ENCODE measurements at places on chromosomes 6 and 20. TPM values are rescaled to one million over a fixed set of nuclear protein-coding genes. Genes with fewer than 3 reads are reported as not detected.

GRCh38 chr6:114816678-114817077 is 473.9 kb upstream of the HS3ST5 start:
- DNase-seq, result no peak

GRCh38 chr6:53581856-53582255 is 37.0 kb upstream of the GCLC start:
- no peak for DNase-seq

- DNase-seq, result no peak
These were observed 46.4 kb downstream of the EBF4 start for GRCh38 chr20:2739042-2739398.

- DNase-seq, result no peak
These were observed 37.7 kb downstream of the FOXO3 start for GRCh38 chr6:108598305-108598863.

GRCh38 chr20:45444050-45444449 is 25.5 kb upstream of the WFDC2 start:
- DNase-seq, result peak; percentile 34

GRCh38 chr6:112015725-112016124 is 38.2 kb upstream of the CCN6 start:
- no peak for DNase-seq

DNA sequence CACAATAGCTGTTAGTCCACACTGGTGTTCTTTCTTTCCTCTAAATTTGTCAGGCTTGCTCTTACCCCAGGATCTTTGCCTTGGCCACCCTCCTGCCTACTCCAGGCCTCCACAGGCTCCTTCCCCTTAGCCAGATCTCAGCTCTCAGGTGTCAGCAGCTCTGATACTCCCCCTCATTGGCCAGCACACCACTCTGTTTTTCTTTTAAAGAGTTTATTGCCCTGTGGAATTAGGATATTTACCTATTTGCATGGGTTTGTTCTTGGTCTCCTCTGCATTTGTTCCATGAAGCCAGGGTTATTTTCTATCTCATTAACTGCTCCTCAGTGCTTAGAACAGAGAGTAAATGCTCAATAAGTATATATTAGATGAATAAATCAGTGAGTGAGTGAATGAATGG is 36.8 kb downstream of the GCNT2 start:
- no peak for DNase-seq

Gene CTCFL
- total RNA-seq, result not detected

Gene MLIP
- not detected for total RNA-seq

Gene DAAM2
- not detected for total RNA-seq

- no peak for DNase-seq
These were observed 224.8 kb upstream of the JAG1 start for GRCh38 chr20:10898552-10898951.

DNA sequence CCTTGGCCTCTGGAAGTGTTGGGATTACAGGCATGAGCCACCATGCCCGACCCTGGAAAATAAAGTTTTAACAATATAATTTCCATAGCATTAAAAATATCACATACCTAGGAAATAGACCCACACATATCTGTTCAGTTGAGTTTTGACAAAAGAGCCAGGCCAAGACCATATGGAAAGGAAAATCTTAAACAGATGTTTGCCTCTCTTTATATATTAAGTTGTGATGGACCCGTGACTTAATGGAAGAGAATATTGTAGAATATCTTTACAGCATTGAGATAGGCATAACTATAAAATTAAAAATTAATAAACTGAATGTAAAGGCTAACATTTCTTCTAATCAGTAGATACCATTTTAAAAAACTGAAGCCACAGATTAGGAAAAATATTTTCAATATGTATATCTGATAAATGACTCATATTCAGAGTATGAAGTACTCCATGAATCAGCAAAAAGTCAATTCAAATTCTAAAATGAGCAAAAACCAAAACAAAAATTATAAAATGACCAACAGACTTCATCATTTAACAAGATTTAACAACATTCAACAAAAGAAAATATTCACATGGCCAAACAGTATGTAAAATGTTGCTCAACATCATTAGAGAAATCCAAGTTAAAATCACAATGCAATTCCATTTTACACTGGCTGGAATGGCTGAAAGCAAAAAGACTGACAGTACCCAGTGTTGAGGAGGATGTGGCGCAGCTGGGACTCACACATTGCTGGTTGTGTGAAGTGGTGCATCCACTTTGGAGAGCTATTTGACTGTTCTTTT is 43.3 kb downstream of the GTF2H5 start:
- DNase-seq, result no peak

DNA sequence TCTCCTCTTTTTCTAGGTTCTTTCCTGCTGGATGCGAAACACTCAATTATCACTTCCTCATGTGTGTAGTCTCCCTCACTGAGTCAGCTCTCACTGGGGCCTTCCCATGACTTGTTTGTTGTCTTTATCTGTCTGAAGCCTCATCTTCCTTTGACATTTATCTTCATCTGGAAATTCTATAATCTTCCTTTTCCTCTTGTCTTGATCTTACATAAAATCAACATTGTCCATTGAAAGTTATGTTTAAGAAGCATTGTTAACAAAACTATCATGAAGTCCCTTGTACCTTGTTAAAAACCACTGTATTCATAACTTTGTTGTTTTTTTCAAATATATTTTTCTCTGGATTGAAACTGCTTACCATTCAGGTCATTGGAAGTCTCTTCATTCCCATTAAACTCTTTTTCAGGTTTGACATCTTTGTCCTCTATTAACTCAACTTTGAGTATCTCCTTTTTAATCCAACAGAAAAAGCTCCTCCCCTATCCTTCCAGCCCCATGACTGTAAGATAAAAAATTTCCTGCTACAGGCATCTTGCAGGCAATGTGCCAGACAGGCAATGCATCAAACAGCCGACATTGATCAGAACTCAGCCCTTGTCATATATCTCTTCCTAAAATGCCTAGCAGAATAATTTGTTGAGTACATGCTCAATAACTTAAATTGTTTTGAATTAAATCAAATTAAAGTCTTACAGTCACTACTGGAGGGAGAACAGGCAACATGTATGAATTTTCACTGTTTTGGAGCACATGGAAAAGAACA is 34.8 kb downstream of the MYLIP start:
- no peak for DNase-seq

DNA sequence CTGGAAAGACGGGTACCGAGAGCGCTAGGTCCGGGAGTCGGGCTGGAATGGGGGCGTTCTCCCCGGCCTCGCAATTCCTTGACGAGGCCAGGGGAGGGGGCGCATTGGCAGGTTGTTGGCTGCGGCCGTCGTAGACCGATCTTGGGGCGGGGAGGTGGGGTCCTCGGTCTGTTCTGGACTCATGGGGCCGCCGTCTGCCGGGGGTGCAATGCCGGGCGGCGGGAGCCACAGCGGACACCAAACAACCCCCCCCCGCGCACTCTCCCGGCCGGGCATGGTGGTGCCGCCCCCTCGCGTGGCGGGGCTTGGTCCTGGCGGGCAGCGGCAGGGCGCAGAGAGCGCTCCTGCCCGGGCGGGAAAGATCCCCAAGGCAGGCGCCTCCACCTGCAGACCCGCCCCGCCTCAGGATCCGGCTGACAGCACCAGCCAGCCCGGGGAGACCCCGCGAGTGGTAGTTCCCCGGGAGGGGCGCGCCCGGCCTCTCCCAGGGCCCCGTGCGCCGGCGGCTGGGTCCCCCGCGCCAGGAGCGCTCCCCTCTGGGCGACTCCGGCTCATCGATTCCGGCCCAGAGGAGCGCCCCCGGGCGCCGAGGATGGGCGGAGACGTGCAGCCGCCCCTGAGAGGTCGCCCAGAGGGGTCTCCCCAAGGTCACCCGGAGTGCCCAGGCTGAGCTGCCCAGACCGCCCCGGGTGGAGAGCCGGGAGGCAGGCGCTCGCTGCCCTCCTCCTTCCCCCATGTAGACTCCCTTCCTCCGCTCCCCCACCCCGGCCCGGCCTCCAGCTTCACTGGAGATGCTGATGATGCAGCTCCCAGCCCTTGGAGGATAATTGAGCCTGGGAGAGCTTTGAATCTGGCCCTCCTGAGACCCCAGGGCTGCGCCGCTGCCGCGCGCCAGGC is 709 bp downstream of the PPP1R16B start:
- DNase-seq, result peak; percentile 46

DNA sequence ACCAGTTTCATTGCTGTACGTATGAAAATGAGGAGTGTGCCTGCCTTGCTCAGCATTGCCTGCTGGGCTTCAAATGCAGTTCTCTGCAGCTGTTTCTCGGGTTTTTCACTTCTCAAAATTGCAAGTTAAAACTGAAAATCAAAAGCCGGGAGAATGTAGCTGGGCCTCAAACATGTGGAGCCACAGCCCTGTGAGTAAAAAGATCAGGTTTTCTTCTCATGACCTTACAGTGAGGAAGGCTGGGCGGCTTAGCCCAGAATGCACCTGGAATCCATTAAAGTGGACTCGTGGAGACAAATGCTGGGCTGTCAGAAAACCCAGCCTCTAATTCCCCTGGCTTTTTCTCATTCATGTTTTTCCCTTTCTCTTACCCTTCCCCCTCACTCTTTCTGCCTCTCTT is 34.4 kb downstream of the DSE start:
- no peak for DNase-seq

GRCh38 chr20:10034717-10035571 is at the start of gene ANKEF1:
ANKEF1 (plus strand) TSS chr20:10034987; CDS start chr20:10038302, 3,315 bp downstream.
- peak; percentile 77 for DNase-seq

GRCh38 chr6:131548441-131548840 is 24.6 kb upstream of the ARG1 start:
- no peak for DNase-seq

DNA sequence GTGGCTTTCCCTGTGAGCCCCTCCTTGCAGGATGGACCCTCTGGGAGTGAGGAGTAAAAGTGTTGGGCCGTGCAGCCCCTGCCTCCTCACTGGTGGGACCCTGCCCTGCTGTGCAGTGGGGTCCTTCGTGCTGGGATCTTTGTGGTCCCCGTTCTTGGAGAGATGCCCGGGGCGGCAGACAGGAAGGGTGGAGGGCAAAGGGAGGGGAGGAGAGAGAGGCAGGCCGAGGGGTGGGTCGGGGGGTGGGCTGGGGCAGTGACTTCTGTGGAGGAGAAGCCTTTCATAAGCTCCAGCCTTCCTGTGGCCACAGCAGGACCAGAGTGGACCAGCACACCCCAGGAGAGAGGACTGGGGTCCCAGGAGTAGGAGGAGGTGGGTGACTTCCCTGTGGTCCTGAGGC is at the start of gene COL20A1:
COL20A1 (plus strand) TSS at position 283 of the 400 bp plus-strand sequence. CDS start 1,922 bp downstream, outside the sequence.
- no peak for DNase-seq

GRCh38 chr6:135600931-135601330 is 103.4 kb upstream of the AHI1 start:
- DNase-seq, result no peak

Gene FAM209B
- 3.2 TPM for total RNA-seq

DNA sequence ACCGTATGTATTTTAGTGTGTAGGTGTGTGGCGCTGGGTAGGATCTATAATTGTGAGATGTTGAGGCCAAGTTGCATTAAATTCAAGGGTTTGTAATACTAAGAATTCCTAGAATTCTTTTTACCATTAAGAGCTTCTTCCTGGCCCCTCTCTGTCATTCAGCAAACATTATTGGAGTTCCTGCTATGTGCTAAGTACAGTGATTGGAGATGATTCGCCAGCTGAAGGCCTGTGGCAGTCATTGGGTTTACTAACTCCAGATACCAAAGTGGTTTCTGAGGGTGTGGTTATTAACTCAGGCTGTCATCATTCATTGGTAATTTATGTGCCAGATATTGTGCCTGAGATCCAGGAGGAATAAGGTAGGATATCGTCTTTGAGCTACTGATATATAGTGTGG is 167.1 kb downstream of the LAMA2 start:
- no peak for DNase-seq

Gene ZNF831
- total RNA-seq, result 29.7 TPM

Gene TMEM244
- 0.53 TPM for total RNA-seq

DNA sequence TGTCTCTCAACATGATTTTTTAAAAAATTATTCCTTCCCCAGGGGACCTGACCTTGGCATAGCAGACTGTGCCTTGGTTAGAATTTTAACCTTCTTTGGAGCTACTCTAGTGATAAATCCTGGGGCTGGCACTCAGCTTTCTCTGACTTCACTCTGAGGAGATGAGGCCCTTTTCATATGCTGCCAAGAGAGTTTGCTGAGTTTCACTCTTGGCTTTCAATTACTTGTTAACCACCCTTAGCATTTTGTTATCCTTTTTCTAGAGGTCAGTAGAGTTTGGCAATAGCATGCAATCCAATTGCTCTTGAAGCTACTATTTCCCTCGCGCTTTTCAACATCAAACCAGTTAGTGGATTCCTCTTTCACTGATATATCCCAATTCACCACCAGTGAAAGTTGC is 920.3 kb downstream of the EYS start:
- no peak for DNase-seq

Gene FAM83C
- not detected for total RNA-seq

GRCh38 chr6:24228123-24228522 is 102.1 kb downstream of the NRSN1 start:
- DNase-seq, result no peak

DNA sequence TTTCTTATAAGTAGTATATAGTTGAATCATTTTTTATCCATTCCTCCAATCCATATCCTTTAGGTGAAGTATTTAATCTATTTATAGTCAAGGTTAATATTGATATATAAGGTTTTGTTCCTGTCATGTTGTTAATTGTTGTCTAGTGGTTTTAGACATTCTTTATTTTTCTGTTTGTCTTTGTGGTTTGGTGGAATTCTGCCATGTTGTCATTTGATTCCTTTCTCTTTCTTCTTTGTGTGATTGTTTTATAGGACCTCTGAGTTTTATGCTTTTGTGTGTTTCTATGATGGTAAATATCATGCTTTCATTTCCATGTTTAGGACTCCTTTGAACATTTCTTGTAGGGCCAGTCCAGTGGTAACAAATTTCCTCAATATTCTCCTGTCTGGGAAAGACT is 450.3 kb upstream of the BTBD3 start:
- DNase-seq, result no peak

DNA sequence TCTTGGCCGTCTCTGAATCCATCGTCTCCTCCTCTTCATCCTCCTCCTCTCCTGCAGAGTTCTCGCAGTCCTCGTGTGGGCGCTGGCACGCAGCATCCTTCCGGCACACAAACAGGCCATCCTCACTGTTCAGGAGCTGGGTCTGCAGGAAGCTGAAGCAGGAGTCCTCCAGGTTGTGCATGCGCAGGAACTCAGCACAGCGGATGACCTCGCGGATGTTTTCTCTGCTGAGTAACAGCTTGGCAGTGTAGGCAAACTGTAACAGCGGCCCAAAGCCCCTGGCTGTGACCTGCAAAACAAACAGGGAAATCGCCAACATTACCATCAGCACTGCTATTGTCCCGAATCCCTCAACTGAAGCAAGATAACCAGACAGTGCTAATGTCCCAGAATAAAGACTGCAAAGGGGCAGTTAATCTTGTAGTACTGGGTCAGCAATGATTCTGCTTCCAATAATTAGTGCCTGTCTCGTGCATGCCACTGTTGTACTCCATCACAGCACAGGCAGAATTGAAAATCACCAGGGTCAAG is 57.4 kb downstream of the GJA10 start:
- DNase-seq, result no peak

DNA sequence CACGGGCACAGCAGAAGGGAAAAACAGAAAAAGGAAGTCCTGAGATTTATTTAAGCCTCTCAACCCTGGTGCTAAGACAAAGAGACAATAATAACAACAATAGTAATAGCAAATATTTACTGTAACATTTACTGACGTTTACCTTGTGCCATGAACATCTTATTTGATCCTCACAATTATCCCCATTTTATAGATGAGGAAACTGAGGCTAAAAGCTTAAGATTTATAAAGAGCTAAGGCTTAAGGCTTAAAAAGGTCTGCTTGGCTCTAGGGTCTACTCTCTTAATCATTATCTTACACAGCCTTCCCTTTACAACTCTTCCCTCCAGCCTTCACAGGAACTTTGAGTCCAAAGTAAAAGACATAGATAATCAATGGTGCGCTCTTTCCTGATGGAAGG is 3.3 kb downstream of the WFDC3 start:
- DNase-seq, result no peak

Measured in T-cell (primary cell).